ENCODE measurements at places on chromosomes 5 and 9. TPM values are rescaled to one million over a fixed set of nuclear protein-coding genes. Genes with fewer than 3 reads are reported as not detected.

DNA sequence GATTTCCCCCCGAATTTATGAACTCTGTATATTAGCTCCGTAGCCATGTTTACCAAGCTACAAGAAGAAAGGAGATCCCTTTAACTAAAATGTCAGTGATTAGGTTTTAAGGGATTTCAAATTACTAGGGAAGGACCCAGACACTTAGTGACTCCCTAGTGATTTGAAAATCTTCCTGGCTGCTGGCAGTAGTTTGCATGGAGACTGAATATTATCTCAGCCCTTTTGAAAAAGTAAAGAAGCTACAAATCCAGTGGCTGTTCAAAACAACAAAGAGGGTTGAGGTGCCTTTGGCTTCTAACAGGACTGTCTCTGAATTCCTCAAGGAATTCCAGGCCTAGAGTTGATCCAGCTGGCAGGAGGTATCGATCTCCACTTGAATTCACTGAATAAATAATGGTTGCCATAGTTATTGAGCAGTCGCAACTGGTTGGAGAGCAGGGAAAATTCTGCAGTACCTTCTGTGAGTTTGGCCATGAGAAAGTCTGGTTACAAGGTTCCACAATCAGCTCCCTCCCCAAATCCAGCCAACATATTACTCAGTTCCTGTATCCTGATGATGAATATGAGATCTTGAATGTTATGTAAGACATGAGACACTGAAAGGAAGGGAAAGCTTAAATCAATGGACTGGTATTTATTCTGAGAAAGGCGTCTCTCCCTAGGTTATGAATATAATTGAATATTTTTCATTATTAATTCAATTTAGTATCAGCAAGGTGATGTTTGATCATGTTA, 37.7 kb downstream of the NR4A3 start:
- peak; percentile 14 for DNase-seq

DNA sequence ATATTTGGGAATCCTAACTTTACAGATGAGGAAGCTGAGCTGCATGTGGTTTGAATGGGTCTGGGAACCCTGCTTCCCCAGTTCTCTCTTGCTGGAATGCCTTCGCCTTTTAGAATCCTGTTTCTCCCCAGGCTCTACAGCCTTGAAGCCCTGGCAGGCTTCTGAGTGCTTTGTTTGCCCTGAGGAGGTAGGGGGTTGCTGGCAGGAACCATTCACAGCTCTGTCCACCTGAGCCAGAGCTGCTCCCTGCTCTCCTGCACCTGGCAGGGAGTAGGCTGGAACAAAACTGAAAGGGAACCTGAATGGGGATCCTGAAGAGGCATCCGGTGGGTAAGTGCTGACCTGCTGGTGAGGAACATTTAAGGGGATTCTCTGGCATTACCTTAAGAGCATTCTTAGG, 33.0 kb downstream of the KIF4B start:
- no peak for DNase-seq

Gene PDZD2
- total RNA-seq: 5.1 TPM

- DNase-seq: no peak
Observed at GRCh38 chr5:100130307-100130706, 404.9 kb upstream of the FAM174A start.

Gene TIMD4
- total RNA-seq: 1.8 TPM

GRCh38 chr9:137640862-137641261, 22.1 kb downstream of the EHMT1 start:
- DNase-seq: no peak

DNA sequence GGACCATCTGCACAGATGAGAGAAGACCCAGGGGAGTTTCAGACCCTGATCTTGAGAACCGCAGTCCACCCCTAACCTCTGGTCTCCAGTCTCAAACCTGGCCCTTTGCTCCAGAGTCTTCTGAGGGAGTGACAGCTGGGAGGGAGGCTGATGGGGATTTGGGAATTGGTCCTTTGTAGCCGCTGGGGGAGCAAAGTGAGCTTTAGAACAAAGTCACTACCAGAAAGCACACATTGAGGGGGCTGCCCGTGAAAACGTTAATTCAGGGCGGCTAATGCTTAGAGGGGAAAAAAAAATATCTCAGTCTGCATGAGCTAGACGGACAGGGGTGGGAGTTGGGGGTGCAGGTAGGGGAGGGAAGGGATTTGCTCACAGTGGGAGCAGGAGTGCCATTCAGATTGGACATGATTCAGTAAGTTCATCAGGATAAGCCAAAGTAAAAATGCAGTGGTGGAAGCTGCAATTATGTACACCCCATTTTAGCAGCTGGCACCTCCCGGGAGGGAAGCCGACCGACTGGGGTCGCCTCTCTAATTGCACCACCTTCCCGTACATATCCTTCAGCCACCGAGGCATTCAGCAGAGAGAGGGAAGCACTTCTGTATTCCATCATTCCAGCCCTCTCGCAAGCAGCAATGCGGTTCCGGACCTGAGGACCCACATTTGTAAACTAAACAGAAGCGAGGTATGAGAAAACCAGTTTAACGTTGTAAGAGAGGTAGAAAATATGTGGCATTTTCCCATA, 123.4 kb upstream of the RETREG1 start:
- DNase-seq: no peak

Gene CDH6
- 0.17 TPM for total RNA-seq

DNA sequence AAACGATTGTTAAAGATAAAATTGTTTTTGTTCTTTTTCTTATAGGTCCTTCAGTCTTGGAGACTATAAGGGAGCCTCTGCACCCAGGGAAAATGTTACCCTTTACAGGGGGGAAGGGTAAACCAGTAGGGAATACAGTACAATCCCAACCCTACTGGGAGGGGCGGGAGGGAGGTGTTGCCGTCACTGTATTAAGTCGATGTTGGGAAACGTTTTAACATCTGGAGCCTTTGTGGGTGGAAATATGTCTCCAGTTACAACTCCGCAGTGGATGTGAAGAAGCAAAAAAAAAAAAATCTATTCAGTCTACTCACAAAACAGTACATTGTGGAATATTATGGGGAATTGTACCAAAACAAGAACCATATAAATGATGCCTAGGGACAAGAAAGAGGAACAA, 47.2 kb upstream of the FCHO2 start:
- no peak for DNase-seq

- DNase-seq: no peak
Observed at GRCh38 chr9:107363516-107364152, 80.6 kb downstream of the RAD23B start.

DNA sequence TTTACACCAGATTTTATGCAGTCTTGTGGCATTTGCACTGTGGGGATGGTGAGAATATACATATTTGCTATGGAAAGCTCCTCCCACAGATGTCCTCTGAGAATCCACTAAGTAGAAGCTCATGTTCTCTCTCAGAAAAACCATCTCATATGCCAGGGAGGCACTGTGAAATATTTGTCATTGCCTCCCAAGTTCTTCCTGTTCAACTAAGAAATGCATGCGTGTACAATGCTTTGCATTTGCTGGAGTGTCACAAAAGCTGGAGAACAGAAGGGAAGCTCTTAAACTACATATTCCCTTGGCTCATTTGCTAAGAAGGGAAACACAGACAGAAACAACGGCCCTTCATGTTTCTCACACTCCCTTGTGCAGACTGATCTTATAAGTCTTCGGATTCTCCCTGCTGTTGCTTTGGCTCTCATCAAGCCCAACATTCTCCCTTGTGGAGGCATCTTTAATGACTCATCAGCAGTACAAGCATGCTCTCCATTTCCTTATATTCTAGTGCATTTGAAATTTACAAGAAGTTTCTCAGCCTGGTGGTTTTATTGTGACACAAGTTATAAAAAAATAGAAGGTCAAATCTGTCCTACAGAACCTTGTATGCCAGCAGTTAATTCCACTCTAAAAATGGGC, 220.6 kb downstream of the TRIM36 start:
- no peak for DNase-seq

GRCh38 chr5:133296624-133297023, 244.8 kb downstream of the HSPA4 start:
- DNase-seq: no peak

DNA sequence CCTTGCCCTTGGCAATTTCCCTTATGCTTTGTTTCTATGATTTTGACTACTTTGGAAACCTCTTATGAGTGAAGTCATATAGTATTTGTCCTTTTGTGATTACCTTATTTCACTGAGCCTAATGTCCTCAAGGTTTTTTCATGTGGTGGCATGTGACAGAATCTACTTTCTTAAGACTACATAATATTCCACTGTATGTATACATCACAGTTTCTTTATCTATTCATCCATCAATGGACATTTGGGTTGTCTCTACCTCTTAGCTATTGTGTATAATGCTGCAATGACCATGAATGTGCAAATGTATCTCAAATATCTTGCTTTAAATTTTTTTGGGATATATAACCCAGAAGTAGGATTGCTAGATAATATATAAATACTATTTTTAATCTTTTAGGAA, 96.4 kb upstream of the ALDH1A1 start:
- no peak for DNase-seq

DNA sequence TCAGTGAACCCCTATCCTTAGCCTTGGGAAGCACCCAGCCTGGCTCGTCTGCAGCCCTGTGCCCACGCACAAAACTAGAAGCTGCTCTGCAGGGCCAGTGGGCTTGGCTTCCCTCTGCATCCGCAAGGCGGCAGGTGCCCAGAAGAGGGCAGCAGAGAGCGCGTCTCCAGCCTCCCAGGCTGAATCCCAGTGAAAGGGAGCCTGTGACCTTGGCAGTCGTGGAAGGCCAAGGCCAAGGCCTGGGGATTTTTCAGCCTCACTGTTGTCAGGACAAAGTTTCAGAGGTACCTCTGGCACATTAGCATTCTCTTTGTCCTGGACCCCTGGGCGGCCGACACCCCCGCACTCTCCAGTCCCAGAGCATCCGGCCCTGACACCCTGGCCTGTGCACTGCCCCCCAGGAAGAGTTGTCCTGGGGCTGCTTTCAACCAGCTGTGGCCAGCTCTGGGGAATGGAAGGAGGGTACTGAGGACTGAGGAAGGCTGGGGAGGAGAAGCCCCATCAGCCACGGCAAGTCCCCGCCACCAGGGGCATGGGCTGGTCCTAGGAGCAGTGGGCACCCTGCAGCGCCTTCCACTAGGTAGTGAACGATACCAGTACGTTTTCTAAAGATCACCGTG, 63.6 kb upstream of the IL17B start:
- peak; percentile 94 for DNase-seq

DNA sequence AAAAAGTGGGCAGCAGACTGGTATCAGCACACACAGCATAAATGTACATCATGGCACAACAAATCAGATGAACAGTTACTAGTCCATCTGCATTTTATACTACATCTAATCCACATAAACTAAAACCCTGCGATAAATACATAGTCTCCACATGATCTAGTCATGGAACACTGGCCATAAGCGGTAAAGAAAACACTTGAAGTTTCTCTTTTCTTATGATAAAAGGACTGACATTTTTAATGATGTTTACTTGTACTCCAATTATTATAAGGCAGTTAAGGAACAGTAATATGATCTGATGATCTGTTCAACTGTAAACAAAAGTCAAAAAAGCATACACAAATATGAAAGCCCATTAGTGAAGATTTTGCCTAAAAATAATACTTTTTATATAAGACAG, 112.5 kb downstream of the MPDZ start:
- no peak for DNase-seq

- no peak for DNase-seq
Observed at GRCh38 chr5:67474597-67475238, 278.1 kb upstream of the CD180 start.

- DNase-seq: no peak
Observed at GRCh38 chr9:110620726-110621125, 41.2 kb upstream of the SVEP1 start.

- no peak for DNase-seq
Observed at GRCh38 chr9:128149951-128150593, 819 bp downstream of the LCN2 start.

DNA sequence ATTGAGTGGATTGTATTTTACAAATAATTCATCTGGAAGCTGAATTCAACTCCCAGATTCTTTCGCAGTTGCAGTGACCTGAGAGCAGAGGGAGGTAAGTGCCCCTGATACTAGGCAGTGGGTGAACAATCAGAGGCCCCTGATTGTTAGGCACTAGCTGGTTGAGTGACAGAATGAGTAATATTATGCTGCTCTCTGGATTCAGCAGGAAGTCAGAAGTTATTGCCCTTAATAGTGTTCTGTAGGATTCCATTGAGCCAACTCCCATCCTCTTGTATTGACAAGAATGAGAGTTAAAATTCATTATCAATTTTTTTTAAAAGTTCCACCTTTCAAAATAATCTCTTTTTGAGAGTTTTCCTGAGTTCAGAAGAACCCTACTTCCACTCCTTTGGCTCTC, 301.2 kb downstream of the DTWD2 start:
- no peak for DNase-seq

- DNase-seq: no peak
Observed at GRCh38 chr9:27248702-27249101, 48.2 kb downstream of the EQTN start.

Gene HRH2
- total RNA-seq: 0.22 TPM

GRCh38 chr9:108850293-108850897, 5.4 kb downstream of the ACTL7B start:
- DNase-seq: no peak

Gene GLRA1
- total RNA-seq: not detected

Gene PAEP
- not detected for total RNA-seq

DNA sequence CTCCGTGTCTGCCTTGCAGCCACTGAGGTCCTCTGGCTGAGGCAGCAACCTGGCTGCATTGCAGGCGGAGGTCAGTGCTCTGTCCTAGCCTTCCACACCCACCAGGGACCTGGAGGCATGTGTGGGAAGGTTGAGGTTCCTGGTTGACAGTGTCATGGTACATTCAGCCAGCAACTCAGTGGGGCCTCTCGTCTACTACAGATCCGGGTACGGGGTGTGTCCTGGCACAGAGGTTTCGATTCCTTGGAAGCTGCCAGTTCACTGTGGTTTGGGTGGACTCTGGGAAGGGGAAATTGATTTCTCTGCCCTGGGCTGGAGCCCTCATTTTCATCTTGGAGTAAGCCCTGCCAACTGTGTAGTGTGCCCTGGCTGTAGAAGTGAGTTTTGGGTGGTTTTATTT, 45.1 kb downstream of the PDE8B start:
- DNase-seq: no peak

Gene TMC1
- total RNA-seq: 0.61 TPM

- no peak for DNase-seq
Observed at GRCh38 chr5:74334762-74335384, 305.7 kb downstream of the ENC1 start.

DNA sequence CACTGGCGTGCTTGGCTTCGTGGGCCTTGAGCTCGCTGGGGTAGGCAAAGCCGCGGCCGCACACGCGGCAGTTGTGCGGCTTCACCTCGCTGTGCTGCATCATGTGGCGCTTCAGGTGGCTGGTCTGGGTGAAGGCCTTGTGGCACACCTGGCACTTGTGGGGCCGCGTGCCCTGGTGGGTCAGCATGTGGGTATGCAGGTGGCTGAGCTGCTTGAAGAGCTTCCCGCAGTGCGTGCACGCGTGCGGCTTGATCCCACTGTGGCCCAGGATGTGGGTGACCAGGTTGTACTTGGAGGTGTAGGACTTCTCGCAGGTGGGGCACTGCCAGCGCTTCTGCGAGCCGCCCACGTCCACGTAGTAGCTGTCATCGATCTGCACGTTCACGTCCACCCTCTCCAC, 46.8 kb downstream of the ZNF366 start:
- DNase-seq: no peak

DNA sequence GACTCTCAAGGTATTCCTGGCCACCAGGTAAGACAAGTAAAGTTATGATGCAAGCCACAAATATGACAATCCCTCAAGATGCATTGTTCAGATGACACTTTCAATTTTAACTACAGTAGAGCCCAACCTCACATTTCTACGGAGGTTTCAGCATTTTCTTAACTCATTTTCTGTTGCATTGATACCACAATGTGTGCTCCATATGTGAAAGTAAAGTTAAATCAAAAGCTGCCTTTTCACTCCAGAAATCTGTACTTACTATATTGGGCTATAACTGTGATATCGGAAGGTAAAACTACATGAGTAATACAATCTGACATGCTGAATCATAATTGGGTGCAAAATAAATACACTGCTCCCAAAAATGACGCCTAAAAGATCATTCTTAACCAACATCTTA, 333.6 kb upstream of the MEF2C start:
- DNase-seq: no peak

All from adrenal gland (tissue), 19 donors.